ENCODE measurements at places on chromosomes 6 and 20.

- no peak for DNase-seq
Observed at GRCh38 chr6:165401092-165401491, 91.7 kb upstream of the C6orf118 start.

- DNase-seq: no peak
Observed at GRCh38 chr6:74939721-74940620, 265.9 kb downstream of the COL12A1 start.

- no peak for DNase-seq
Observed at GRCh38 chr20:62818592-62819493, 2.0 kb downstream of the COL9A3 start.

- no peak for DNase-seq
Observed at GRCh38 chr6:113809826-113810225, 47.3 kb upstream of the MARCKS start.

GRCh38 chr6:157877573-157878438 lies 54.8 kb downstream of the SNX9 start:
- no peak for DNase-seq

DNA sequence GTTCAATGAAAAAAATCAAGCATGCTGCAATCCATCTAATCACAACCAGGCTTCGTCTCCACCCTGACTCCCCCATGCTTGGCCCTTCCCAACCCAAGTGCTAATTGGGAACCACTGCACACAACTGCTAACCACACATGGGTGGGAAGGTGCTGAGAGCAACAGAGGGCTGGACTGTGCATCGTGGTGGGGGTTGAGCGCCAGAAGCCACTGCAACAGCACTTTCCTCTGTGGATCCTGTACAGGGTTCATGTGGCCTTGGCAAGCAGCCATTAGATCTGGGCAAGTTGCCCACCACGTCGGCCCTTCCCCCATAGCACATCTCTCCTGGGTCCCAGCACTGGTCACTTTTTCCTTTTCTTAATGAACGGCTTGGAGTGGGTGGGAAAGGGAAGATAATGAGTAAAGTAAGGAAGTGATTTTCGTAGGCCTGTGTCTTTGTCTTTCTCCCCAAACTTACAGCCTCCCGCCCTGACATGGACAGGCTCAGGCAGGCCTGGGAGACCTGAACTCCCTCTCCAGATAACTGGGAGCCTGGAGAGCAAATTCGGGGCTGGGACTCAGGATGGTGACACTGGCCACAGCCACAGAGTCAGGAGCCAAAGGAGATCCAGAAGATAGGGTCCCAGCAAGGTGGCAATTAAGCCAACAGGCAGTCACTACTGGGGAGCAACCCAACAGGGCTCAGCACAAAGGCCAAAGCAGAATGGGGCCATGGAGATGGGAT lies 34.4 kb upstream of the MRPS10 start:
- no peak for DNase-seq

DNA sequence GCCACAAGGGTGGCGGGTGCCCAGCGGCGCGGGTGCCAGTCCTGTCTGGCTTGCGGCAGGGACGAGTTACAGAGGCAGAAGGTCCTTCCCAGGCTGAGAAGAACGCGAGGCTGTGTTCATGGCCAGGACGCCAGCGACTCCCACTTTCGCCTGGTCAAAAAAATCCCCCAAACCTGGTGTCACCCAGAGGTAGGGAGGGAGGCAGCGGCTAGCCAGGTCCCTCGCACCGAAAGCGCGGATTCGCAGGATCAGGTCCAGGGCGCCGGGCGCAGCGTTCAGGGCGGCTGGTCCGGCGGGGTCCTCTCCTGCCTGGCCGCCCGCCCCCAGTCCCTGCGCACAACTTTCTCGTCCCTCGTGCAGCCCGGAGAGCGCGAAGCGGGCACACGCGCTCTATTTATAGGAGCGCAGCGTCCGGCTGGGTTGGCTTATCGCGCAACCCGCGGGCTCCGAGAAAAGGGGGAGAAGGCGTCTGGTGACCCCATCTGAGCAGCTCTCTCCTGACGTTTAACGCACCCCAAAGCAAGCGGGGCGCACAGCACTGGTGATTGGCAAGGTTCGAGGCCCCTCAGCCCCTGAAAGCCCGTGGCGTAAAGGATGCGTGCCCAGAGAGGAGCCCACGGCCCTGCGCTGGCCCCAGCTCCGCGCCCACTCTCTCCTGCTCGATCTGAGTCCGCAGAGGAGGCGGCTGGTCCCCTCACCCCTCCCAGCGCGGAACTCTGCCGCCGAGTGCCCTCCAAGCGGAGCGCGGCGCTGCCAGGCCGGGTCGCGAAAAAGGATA lies 519 bp downstream of the CBLN4 start:
- no peak for DNase-seq

DNA sequence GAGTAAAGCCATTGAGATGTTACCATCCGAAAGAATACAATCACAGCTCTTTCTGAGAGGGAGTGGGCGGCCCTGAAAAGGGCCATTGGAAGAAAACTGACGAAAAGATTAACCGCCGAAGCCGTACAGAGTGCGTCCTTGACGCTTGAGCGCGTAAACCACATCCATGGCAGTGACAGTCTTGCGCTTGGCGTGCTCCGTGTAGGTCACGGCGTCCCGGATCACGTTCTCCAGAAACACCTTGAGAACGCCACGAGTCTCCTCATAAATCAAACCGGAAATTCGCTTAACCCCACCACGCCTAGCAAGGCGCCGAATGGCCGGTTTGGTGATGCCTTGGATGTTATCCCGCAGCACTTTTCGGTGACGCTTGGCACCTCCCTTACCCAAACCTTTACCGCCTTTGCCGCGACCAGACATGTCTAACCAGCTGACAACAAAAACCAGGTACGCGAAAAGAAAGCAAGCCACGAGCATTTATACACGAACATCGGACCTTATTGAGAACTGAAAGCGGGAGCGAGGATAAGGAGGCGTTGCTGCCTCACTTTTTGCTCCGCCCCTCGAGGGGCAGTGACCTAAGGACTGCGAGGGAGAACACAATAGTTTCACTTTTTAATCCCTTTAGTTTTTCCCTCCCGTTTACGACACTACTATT lies 60.3 kb upstream of the HFE start:
- DNase-seq: peak; percentile 88

Measured in T1000 (cell line).